ENCODE measurements at places on chromosomes 4 and X. TPM values are rescaled to one million over a fixed set of nuclear protein-coding genes. Genes with fewer than 3 reads are reported as not detected.

DNA sequence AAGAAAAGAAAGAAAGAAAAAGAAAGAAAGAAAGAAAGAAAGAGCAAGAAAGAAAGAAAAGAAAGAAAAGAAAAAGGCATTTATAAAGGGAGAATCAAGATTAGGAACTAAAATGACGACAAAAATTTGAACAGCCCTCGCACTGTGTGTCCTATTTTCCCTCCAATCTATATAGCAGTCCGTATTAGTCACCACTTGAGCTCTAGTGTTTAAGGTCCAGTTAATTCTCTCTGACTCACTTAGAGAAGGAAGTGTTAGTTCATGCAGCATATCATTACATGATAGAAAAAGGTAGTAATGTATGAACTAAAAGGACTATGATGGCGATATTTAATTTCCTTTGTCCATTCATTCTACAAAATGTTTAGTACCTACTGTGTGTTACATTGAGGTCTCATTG, 122.7 kb downstream of the CBLL2 start:
- DNase-seq: no peak

DNA sequence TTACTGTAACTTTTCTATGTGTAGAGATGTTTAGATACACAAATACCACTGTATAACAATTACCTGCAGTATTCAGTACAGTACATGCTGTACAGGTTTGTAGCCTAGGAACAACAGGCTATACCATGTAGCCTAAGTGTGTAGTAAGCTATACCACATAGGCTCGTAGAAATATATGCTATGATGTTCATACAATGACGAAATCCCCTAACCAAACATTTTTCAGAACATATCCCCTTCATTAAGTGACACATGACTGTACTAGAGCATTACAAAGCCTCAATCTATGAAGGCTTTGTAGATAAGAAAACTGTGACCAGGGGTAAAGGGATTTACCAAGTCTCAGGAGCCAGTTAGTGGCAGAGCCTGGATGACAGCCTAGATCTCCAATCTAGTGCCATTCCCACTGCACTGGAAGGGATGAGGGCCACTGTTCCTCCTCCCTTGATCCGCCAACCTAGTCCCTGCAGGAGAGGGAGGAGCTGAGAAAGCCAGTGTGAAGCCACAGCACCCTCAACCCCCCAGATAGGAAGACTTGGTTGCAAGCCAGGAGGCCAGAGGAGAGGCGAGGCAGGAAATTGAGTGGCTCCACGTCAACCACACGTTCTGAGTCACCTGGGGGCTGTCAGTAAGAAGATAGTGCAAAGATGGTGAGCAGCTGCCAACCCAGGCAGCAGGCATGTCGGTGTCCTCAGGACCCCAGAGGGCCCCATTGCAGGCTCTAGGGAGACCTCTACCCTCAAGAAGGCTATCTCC, 227.7 kb downstream of the BCOR start:
- no peak for DNase-seq

GRCh38 chr4:123871341-123871740, 474.7 kb downstream of the SPRY1 start:
- no peak for DNase-seq

GRCh38 chr4:10731690-10732089, 47.1 kb upstream of the CLNK start:
- no peak for DNase-seq

The RTL9 gene
- total RNA-seq: 0.09 TPM

The DCAF8L2 gene
- not detected for total RNA-seq

DNA sequence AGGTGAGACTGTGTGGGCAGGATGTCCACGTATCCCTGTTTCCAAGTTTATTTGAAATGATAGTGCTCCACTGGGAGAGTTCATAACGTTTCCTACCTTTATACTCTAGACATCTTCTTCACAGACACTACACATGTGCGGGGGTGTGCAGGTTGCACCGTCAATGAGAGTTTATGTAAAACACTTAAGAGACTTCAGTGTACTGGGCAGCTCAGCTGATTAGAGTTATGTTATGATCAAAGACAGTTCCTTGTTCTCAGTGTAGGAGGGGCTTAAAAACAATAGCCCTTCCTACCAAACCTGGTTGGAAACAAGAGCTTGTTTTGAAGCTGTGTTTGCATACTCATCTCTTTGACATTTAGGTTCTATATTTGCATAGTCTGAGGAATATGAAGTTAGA, 326.9 kb upstream of the AGA start:
- no peak for DNase-seq

GRCh38 chr4:165210566-165210965, 3.2 kb downstream of the KLHL2 start:
- no peak for DNase-seq

The SHROOM4 gene
- 11.4 TPM for total RNA-seq

DNA sequence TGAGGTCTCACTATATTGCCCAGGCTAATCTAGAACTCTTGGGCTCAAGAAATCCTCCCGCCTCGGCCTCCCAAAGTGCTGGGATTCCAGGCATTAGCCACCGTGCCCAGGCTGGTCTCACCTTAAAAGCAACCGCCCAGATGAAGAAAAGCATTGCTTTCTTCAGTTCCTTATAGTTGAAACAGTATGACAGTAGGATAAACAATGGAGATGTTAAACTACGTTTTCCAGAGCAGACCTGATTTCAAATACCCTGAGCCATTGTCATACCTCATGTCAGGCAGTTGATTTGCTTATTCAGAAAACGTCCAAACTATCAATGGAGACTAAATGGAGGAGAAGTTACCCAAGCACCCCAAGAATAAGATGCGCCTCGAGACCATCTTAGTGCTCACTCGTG, 26.3 kb upstream of the TMEM131L start:
- DNase-seq: no peak

The RHOXF2B gene
- total RNA-seq: not detected

The SUPT20HL2 gene
- not detected for total RNA-seq

GRCh38 chrX:143296521-143296920, 220.8 kb downstream of the SPANXN3 start:
- no peak for DNase-seq

The CACNA1F gene
- total RNA-seq: 0.22 TPM

The PSAPL1 gene
- 0.09 TPM for total RNA-seq

The HERC6 gene
- 9.5 TPM for total RNA-seq

The PRDM8 gene
- 8.0 TPM for total RNA-seq

GRCh38 chr4:59571805-59572430, 1628.2 kb upstream of the ADGRL3 start:
- DNase-seq: no peak

DNA sequence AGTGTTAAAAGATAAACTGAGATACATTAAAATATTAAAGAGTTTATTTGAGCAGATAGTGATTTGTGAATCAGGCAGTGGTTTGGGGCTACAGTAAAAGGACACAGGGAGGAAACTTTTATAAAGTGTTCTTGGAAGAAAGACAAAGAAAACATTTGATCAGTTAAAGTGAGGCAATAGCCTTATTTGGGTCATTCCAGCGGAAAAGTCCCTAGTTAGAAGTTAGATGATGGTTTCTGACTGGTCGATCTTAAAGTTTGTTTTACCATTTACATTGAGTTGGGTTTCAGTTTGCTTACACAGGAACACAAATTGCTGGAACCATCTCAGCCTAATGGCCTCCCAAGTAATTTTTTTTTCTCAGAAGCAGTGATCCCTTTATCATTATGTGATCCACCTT, 69.7 kb downstream of the PPP1R2C start:
- DNase-seq: no peak

GRCh38 chrX:11781734-11782370, 23.8 kb downstream of the MSL3 start:
- DNase-seq: no peak

DNA sequence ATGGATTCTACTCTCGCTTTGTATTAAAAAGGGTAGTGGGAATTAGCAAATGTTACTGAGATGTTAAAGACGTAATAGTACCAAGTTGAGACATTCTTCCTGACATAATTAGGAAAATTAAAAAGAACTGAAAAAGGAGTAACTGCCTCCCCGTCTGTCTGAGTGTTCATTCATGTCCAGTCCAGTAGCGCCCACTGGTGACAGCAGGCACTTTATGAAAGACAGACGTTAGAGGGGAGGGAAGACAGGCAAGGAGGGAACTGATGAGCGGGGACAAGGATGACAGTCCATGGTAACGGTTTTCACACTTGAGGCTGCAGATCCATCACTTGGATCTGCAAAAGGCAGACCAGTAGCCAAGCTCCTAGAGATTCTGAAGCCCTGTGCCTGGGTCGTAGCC, 326.7 kb downstream of the STK32B start:
- no peak for DNase-seq

DNA sequence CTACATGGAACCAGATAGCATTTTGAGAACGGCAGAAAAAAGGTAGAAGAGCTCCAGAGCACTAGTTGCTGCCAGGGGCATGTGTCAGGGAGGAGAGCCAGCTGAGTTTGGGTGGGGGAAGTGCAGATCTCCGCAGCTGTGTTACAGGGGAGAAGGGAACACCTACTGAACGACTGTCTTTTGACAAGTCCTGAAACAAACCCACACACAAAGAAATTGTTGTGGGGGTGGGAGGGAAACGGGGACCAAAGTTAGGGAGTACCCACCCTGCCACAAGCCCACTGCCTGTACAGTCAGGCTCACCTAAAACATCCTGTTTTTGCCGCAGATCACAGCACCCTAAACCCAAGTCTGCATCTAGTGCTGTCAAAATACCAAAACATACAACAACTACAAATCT, 55.5 kb downstream of the LEF1 start:
- DNase-seq: no peak

The FAM47A gene
- total RNA-seq: not detected

- DNase-seq: no peak
These were observed 110.2 kb upstream of the WDR1 start for GRCh38 chr4:10226756-10227155.

GRCh38 chrX:153706799-153707198, 17.4 kb downstream of the BCAP31 start:
- DNase-seq: no peak

DNA sequence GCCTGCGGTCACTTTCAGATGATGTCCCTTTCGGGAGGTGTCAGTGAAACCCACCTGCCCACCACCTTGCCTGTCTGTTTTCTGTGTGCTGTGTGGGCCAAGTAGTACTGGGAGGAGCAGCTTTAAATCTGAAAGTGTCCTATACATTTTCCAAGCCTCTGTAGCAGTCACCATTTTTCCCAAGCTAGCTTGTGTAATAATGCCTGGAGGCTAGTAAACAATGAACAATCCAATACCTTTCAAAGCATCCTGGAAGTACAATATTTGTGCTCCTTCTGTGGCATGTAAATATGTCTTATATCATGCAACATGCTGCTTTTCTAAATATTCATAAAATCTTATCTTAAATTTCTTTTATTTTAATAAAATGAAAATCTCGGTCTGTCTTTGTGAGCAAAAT, 111.6 kb upstream of the C1GALT1C1 start:
- DNase-seq: no peak

DNA sequence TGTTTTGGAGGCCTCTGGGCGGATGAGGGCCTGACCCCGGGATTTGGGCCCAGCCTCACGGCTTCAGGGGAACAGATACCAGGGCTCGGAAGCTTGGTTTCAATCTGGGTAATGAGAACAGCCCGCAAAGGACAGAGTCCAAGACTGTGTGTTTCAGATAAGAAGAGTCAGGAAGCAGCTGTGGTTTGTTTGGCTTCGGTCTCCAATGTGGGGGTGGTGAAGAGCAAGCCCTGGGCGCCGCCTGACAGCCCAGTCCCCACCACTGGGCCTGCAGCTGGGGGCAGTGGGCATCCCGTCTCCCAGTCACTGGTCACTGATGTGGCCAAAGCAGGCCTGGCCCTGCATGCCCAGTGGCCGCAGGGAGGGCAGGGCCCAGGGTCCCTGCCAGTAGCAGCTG, 9.1 kb downstream of the WFS1 start:
- no peak for DNase-seq
